Suppressor macrophage (primary cell): ENCODE measurements at places on chromosomes 5 and 9.
A peak's percentile ranks its signal among the peaks of the same experiment; 100 is the strongest.

DNA sequence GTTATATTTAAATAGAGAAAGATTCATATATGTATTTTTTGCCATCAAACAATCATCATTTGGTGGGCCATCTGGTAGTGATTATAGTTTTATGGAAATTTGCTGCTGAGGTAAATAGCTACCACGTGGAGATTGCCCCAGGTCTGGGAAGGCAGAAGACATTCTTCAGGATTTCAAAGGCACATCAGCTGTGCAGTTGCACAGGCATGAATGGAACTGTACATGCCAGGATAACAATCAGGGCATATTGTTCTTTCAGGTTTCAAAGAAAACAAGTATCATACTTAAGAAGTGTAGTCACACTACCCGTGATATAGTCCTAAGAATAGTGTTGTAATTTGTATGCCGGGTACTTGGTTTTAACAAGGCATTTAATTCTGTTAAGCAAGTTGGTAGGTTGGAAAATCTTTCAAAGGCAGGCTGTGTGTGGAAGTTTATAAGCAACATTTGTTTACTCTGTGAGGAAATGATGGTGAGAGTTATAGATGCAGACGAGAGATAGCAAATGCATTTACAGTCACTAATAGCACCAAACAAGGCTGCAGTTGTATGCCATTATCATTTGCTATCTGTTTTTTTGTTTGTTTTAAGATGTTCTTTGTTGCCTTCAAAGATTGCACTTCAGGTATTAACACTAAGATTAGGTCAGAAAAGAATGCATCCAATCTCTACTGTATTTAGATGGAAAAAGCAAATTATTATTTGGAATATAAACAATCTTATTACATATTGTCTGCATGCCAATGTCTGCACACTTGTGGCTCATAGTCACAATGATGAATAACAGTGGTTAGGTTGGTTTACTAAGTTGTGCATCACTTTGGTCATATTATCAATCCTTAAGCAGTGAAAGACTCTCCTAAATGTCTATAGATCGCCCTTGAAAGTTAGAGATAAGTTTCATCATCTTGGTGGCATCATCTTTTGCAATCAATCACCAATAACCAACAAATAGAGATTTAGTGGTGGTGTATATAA, 55.3 kb downstream of the RPS23 start:
- DNase-seq = no peak

GRCh38 chr5:175679411-175679810, 21.5 kb downstream of the HRH2 start:
- DNase-seq = no peak

- DNase-seq = no peak
Measured at GRCh38 chr5:170596482-170597044, 92.7 kb downstream of the KCNIP1 start.

DNA sequence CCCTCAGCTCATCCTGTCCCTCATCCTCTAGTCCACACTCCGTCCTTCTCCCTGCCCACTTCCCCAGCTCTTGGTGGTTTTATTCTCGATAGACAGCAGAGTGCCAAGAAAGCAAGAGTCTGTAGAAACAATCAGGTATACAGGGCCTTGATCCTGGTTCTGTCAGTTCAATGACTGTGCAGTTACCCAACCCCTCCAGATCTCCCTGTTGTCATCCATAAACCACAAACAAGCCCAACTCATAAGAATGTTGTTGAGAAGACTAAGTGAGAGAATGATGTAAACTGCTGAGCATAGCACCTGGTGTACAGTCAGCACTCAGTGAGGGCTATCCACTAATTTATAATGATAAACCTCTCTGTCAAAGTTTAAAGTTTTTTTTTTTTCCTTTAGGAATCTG, 31.3 kb downstream of the ISL1 start:
- no peak for DNase-seq

DNA sequence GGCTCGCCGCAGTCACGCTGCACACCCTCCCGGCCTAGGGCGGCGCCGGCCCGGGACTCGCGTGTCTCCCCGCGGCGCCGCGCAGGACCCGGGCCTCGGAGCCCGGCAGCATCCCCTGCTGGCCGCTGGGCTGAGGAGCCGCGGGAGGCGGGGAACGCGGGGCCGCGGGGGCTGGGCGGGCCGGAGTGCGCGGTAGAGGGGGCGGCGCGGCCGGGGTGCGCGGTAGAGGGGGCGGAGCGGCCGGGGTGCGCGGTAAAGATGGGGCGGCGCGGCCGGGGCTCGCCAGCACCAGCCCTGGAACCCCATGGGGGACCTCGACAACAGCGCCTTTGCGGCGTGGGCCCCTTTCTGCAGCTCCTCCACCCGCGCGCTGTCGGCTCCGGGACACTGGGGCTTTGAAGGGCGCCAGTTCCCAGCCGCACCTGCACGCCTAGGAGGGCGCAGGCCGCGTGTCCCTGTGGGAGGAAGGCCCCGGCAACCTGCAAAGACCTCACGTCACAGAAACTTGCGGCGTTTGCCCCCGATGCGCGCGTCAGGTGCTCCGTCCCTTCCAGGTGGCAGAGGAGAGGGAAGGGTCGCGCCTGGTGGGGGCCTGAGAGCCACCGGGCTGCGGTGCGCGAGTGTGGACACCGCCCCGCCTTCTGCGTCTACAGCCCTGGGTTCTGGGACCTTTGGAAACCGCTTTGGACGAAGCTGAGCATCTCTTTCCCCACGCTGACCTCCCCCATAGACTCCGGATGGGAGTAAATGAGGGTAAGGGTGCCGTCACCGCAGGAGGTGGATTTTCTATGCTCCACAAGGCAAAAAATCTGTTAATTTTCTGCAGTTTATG, 49.6 kb downstream of the NSUN2 start:
- DNase-seq = peak; percentile 60

GRCh38 chr9:36858805-36859375, 175.2 kb downstream of the PAX5 start:
- no peak for DNase-seq

- DNase-seq = no peak
Measured at GRCh38 chr5:169374111-169374510, 73.2 kb upstream of the SLIT3 start.

DNA sequence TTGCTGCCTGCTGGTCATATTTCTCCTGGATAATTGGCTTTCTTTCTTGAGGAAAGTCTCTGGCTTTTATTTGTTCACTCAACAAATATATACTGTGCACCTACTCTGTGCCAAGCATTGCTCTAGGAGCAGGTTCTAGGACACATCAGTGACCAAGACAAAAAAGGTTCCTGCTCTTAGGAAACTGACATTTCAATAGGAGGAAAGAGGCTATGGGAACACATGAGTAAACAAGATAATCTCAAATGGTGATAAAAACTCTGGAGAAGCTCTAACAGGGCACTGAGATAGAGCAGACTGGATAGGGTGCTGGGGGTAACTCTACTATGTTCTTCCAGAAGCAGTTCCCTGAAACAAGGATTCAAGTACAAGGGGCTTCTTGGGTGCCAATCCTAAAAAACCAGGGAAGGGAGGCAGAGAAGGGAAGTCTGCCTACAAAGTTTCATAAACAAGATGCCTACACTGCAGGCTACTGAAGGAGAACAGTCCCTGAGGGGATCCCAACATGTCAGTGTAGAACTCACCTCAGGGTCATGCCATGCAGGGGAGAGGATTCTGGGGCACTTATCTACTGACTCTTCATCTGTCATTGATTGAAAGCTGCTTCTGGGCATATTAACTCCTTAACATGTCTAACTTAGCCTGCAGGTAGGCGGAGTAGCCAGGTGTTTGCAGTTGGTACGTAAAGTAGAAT, 181.3 kb downstream of the GRIA1 start:
- no peak for DNase-seq

DNA sequence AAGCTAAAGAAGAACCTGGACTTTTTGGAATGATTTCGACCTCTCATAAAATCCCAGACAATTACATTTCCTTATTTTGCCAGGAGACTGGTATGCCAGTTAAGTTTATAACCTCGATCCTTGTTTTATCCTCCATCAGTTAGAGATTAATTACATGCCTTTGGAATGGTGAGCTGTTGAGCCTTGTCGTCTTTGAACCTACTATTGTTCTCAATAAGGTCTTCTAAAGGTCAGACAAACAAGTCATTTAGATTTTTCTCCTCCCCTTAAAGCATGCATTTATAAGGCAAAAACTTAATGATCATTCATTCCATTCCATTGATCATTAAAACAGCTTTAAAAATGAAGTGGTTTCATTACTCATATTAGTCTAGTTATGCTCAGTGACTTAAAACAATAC, 304.9 kb downstream of the DOCK8 start:
- no peak for DNase-seq

- no peak for DNase-seq
Measured at GRCh38 chr5:123273984-123274383, 149.2 kb downstream of the CEP120 start.

- DNase-seq = no peak
Measured at GRCh38 chr5:143446535-143447226, 43.2 kb upstream of the NR3C1 start.

GRCh38 chr5:81163651-81164050, 69.5 kb upstream of the CKMT2 start:
- DNase-seq = no peak

DNA sequence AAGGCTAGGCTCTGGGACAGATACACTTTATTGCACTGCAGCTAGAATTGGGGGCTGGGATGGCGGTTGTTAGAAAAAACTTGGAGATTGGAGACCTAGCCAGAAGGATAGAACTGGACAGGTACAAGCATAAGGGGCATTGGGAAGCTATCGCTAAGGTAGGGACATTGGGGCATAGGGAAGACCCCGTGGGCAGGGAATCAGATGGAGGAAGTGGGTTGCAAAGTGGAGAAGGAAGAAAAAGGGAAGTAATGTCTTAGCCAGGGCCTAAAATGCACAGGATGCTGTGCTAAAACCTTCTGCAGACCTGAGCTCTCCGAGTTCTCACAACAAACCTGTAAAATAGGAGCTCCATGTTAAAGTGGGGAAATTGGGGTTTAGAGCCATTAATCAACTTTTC, 178.2 kb downstream of the ZDHHC21 start:
- no peak for DNase-seq

DNA sequence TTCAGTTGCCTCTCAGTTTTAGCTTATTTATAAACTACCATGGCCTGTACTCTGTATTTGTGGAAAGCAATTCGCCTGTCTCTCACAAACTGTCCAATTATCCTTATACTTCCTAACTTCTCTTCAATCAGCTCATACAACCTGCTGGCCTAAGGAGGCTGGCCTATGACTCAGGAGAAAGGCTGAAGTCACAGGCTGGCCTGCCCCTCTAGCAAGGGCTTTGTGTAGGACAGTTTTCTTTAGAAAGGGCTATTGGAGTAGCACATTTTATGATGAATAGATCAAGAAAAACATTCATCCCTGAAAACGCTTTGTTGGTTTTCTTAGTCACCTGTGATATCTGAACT, 988.7 kb upstream of the ARRDC3 start:
- DNase-seq = no peak

DNA sequence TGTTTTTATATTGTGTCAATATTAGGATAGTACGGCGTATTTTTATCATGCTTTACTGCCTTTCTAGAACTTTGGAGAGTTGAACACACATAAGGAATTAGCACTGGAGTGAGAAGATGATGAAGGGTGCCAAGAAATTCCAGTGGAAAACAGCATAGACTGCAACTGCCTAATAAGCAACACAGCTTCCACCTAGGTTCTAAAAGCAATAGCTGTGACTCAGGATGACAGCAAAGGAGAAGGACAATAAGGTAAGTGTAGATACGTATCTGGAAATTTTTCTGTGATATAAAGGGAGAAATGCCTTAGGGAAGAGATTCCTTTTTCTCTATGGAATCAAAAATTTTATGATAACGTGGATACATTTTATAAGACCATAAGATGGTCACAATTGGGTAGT, 7.4 kb downstream of the PTPRD start:
- DNase-seq = no peak

- no peak for DNase-seq
Measured at GRCh38 chr5:100789694-100790093, 113.4 kb downstream of the ST8SIA4 start.

- DNase-seq = peak; percentile 53
Measured at GRCh38 chr5:103119070-103119764, 721 bp downstream of the GIN1 start.

DNA sequence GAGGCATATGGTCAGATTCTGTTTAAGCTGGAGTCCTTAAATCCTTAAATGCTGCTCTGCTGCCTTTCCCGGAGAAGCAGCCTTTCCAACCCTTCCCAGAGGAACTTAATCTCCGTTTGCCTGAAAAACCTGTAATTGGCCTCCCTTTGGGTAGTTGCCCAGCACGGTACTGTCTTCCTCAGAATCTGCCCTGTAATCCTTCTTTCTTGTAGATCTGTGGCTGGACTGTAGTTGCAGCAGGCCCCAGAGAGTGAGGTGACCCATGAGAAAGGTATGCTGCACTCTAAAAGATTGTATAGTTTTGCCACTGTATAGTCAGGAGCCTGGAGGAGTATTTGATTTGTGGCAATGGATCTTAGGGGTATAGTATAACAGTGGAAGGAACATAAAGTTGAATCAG, 11.7 kb downstream of the SPIN1 start:
- no peak for DNase-seq

DNA sequence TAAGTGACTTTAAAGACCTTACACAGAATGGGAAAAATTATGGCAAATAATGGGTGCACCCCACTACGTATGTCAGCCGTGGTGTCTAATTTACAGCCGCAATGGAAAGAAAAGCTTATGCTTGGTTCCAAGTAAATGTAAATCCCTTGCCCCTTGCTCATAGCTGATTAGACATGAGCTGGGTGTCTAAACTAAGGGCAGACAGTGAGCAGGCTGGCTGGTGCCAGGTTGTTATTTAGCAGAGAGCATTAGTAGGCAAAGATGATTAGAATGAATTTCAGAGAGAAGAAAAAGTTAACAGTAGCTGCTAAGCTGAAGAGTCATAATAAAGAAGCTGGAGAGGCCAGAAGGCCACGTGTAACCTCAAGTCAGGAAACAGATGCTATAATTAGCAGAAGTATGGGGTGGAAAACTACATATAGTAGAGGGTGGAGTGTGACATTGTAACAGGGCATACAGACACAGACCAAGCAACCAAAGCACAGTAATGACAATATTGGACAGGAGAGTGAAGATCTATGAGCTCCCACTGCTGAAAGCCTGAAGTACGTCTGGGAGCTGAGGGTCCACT, 257.7 kb downstream of the MCTP1 start:
- peak; percentile 58 for DNase-seq

DNA sequence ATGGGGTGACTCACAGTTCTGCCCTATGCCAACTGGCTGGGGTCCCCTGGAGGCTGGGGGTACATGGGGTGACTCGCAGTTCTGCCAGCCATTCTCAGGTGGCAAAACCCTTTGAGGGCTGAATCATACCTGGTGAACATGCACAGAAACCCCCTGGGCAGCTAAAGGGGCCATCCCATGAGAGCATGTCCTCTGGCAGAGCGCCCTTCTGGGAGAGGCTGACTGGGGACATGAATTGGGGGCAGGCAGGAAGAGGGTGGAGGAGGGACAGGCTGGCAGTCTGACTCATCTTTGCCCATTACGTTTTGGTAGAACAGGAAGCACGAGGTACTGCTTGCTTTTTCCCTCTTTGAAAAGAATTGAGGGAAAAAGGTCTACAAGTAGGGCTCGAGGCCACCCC, 16.7 kb downstream of the TRAF1 start:
- peak; percentile 55 for DNase-seq

- DNase-seq = no peak
Measured at GRCh38 chr9:125330587-125330986, 69.0 kb downstream of the GAPVD1 start.

GRCh38 chr5:24904981-24905517, 260.3 kb upstream of the CDH10 start:
- DNase-seq = peak; percentile 68

GRCh38 chr9:101727612-101728524, 10.6 kb downstream of the GRIN3A start:
- DNase-seq = peak; percentile 48

- no peak for DNase-seq
Measured at GRCh38 chr5:133129289-133129688, 77.5 kb downstream of the HSPA4 start.

- no peak for DNase-seq
Measured at GRCh38 chr9:79131824-79132377, 439.9 kb upstream of the TLE4 start.

- DNase-seq = no peak
Measured at GRCh38 chr5:52520171-52520570, 267.5 kb upstream of the ITGA1 start.
